Dermis microvascular lymphatic vessel endothelial cell (primary cell): ENCODE measurements at places on chromosomes 2 and 18. TPM values are rescaled to one million over a fixed set of nuclear protein-coding genes. Genes with fewer than 3 reads are reported as not detected.

GRCh38 chr2:126634273-126634861 lies 21.6 kb upstream of the GYPC start:
- DNase-seq, result no peak

GRCh38 chr2:205763708-205764211 lies 81.5 kb downstream of the NRP2 start:
- peak; percentile 81 for DNase-seq

DNA sequence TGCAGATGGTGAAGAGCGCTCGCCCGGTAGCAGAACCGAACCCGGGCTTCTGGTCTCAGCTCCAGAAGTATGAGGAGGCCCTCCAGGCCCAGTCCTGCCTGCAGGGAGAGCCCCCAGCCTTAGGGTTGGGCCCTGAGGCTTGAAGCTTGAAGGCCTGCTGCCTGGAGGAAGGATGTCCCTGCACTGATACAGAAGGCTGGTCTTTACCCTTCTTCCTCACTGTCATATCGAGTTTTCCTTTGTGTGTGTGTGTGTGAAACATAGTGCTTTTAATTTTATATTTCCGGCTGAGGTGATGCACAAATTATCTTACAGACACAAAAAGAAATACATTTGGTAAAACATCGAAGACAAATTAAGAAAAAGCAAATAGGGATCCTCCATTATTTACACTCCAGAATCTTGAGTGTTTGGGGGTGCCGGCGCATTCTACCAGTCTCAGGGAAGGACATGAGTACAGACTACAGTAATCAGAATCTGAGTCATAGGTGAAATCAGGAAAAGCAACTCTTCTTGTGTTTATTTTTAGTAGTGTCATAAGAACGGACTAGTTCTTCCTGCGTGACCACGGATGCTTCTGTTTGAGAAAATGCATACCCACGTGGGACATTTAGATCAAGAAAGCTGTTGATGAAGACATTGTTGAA lies 1.3 kb downstream of the DUSP28 start:
- DNase-seq, result peak; percentile 71

DNA sequence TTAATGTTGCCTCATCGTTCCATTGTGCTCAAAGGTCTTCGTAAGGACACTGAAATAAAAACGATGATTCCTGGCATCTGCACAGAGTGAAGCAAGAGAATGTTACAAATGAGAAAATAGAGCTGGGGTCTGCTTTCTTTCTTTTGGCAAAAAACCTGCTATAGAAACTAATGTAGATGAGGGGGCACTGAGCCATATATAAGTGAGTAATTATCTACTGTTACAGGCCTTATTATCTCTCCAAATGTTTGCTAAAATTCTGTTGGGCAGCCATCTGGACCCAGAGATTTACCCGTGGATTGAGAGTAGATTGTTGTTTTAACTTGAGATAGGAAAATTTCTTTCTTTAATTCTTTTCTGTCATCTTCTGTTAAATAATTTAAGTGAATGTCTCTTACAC lies 472.5 kb upstream of the PIK3C3 start:
- DNase-seq, result no peak

- no peak for DNase-seq
Observed at GRCh38 chr2:106745468-106745867, 140.5 kb downstream of the ST6GAL2 start.

DNA sequence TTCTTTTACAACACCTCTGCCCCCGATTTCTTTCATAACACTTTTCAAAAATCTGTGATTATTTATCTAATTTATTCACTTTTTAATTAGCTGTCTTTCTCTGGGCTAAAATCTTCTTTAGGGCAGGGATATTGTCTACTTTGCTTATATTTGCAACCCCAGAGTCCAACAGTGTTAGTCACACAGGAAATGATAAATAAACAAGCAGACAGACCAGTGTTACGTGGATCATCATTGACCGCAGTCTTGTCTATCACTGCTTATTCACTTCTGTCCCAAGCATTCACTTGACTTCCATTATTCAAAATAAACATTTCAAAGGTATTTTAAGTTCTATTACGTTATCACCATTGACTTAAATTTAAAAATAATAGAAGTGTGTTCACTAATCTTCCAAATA lies 237.6 kb upstream of the UBE2E3 start:
- no peak for DNase-seq

DNA sequence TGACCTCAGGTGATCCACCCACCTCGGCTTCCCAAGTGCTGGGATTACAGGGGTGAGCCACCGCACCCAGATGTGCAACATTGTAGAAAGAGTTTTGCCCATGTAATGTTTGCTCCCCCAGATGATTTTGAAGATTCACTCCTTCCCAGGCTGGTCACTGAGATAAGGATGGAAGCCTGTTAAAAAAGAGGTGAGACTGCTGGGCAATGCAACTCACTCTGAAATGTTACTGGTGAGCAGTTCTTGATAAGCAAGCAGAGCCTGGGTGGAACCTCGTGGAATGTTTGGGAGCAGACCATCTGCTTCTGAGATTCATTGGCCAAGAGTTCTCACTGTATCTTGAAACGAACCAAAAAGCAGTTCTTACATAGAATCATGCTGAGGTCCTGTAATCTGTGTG lies 19.7 kb downstream of the GRP start:
- DNase-seq, result no peak

- peak; percentile 25 for DNase-seq
Observed at GRCh38 chr2:10126632-10127026, 4.1 kb downstream of the RRM2 start.

DNA sequence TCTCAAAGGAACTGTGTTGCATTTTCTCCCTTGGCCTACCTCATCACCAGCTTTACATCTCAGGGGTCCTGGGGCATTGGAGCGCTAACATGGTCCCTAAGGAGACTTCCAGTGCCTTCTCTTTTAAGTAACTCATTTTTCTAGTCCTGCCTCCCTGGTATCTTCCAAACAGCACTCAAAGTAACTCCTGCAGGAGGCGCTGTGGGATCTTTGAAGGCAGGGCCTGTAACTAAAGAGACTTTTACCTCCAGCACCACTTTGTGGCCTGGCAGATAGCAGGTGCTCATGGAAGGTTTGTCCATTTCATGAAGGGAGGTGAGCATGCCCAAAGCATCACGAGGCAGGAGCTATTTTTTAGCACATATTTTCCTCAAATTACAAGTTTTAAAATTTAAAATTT lies 411.0 kb upstream of the GYPC start:
- DNase-seq, result peak; percentile 25

DNA sequence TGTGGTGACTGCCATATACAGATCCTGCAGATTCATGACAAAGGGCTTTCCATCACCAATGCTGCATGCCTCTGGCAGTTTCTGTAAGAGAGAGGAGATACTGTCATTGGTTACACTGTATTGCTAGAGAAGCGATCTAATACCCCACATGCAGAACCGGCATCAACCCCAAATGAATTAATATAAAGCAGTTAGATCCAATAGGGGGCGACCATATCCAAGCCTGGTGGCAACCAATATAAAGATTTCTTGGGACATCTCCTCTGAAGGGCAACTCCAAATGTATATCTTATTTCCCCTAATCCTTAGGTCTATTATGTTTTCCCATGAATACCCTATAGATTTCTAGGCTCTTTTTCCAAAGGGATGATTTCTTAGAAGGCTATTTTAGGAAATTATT lies 17.4 kb upstream of the IHH start:
- DNase-seq, result no peak

GRCh38 chr2:101696272-101697123 lies 1.0 kb upstream of the MAP4K4 start:
- DNase-seq, result peak; percentile 25

GRCh38 chr2:105290981-105291660 lies 38.4 kb downstream of the TGFBRAP1 start:
- DNase-seq, result no peak

GRCh38 chr2:226411205-226411604 lies 388.4 kb downstream of the IRS1 start:
- DNase-seq, result no peak

DNA sequence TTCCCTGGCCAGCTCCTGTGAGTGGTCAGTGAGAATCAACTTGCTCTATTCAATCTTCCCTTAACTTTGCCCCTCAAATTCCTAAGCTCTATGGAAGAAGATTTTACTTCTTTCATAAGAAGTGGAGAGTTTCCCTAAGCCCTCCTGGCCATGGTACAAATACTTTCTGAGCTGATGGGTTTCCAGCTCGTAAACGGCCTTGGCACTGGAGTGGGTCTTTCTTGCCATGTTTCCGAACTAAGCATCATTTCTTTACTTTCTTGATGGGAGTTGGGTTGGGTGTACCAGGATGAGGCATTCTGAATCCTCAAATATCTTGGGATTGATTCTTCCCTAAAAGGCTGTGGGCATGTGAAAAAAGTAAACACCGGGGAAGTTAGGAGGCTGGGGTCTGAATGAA lies 72.5 kb downstream of the ACKR3 start:
- no peak for DNase-seq

GRCh38 chr2:199404841-199405240 lies 52.9 kb downstream of the SATB2 start:
- DNase-seq, result no peak

DNA sequence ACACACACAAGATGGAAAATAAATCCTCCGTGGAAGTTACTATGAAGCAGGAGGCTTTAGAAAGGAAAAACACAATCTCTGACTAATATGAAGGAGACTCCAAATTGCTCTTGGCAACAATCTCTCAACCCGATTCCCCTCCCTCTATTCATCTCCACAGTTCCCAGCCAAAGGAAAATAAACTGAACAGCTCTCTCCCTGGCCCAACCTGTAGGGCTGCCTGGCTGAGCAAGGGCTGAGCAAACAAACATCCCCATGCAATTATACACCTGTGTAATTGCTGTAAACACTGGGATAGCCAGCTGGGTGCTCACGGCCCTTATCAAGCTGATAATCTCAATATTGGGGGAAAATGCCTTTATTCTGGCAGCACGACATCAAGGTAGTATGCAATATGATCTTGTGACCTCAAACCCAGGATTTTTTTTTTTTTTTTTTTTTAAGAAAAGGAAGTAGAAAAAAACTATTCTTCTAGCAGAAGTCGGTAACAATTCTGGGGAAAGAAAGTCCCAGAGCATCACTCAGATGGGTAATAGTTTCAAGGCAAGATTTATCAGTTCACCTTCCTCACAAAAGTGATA lies 203.3 kb upstream of the SMAD2 start:
- DNase-seq, result no peak

- no peak for DNase-seq
Observed at GRCh38 chr2:232573042-232573441, 22.6 kb downstream of the EIF4E2 start.

DNA sequence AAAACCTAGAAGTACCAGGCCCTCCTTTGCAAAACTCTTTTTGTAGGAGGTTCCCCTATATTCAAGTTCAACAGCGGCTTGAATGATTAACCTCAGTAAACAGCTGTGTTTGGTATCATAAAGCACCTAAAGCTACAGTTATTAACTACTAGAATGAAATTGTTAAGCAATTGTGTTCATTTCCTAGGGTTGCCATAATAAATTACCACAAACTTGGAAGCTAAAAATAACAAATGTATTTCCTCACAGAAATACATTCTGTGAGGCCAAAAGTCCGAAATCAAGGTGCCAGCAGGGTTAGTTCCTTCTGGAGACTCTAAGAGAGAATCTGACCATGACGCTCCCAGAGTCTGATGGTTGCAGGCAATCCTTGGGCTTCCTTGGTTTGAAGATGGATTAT lies 202.1 kb upstream of the ACVR2A start:
- no peak for DNase-seq

GRCh38 chr2:196314780-196315179 lies 143.4 kb upstream of the STK17B start:
- no peak for DNase-seq

DNA sequence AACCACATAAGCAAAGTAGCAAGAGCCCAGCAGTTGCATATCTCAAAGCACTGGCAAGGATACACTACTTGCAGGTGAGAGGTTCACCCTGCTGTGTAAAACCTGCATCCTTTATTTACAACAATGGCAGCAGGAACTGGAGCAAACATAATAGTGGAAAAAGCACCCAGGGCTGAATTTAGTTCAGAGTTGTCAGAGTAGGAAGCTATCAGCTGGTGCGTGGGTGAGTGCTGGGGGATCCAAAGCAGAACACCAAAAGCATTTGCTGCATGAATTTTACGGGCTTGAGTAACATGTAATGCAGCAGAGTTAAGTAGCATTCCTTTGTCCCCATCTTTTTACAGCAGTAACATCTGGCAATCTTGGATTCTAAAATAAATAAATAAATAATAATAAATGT lies 73.5 kb upstream of the SRD5A2 start:
- no peak for DNase-seq

GRCh38 chr2:233084488-233084887 lies 24.3 kb downstream of the INPP5D start:
- DNase-seq, result peak; percentile 89

- DNase-seq, result no peak
Observed at GRCh38 chr2:236608188-236608525, 38.5 kb downstream of the ACKR3 start.

GRCh38 chr2:11938196-11938595 lies 191.8 kb downstream of the LPIN1 start:
- DNase-seq, result no peak

DNA sequence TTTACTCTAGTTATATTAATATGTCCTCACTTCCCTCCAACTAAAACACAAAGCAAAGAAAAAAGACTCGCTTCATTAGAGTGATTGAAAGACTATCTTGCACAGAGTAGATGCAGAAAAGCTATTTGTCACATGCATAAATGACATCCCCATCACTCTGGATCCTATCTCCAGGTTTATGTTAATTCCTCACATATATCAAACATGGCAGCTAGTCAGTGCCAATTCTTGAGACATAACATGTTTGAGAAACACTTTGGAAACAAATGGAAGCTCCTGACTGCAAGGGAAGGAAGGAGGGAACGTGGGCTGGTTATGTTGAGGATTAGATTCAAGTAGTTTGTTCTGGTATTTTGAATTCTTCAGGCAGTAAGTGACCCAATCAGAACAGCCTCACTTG lies 89.8 kb upstream of the BCL2L11 start:
- no peak for DNase-seq

DNA sequence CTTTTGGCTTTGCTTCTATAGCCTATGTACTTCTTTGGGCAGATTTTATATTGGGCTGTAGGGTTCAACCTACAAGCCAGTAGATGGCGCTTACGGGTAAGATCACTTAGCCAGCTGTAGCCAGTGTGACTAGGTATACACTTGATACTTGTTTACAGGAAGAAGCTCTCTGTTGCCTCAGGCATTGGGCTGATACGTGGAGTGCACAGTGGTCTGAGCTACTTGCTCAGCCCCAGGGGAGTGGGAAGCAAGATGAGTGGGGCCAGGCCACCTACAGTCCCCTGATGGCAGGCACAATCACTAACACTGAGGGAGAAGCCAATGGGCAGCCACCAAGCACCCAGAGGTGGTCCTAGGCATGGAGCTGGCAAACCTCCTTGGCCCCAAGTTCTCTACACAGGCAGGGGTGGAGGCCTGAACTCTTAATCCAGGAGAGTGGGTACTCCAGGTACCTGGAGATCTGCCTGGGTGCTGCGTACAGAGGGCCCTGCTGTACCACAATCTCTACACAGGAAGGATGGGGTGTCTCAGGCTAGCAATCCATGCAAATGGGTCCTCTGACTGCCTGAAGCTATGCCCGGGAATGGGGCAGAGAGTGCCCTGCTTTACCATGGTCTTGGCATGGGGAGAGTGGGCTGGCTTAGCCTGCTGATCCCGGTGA lies 122.2 kb downstream of the NCOA1 start:
- DNase-seq, result peak; percentile 74

Gene PARD6G
- total RNA-seq, result 34.7 and 93.4 TPM in 2 replicates

Gene CUL3
- total RNA-seq, result 39.7 and 44.6 TPM in 2 replicates

Gene MROH2A
- not detected in 2 replicates for total RNA-seq

Gene GKN1
- not detected in 2 replicates for total RNA-seq

Gene IGFBP2
- 53.0 and 54.5 TPM in 2 replicates for total RNA-seq

Gene ZNF516
- 8.2 and 14.5 TPM in 2 replicates for total RNA-seq

Gene LDLRAD4
- total RNA-seq, result 6.7 and 20.9 TPM in 2 replicates

Gene ZSWIM2
- under 0.01 TPM in 1 of 2 replicates, not detected in the other for total RNA-seq

Gene POTEC
- not detected in 2 replicates for total RNA-seq

Gene SAG
- under 0.01 TPM in 1 of 2 replicates, not detected in the other for total RNA-seq

Gene CPLX4
- total RNA-seq, result not detected in 2 replicates

Gene CYP27A1
- 6.2 and 19.2 TPM in 2 replicates for total RNA-seq

Gene SERPINB10
- not detected in 2 replicates for total RNA-seq

Gene TRABD2A
- total RNA-seq, result 0.25 and 0.51 TPM in 2 replicates
